ENCODE measurements at places on chromosomes 1 and 21. TPM values are rescaled to one million over a fixed set of nuclear protein-coding genes. Genes with fewer than 3 reads are reported as not detected.

Gene AADACL4
- total RNA-seq = 0.21 TPM

Gene FCRL1
- total RNA-seq = not detected

- ATAC-seq = no peak
Observed at GRCh38 chr1:235077571-235078479, 50.8 kb downstream of the TOMM20 start.

Gene CHIA
- not detected for total RNA-seq

- ATAC-seq = no peak
Observed at GRCh38 chr1:56180520-56181190, 398.7 kb downstream of the PLPP3 start.

Gene MIXL1
- 0.36 TPM for total RNA-seq

DNA sequence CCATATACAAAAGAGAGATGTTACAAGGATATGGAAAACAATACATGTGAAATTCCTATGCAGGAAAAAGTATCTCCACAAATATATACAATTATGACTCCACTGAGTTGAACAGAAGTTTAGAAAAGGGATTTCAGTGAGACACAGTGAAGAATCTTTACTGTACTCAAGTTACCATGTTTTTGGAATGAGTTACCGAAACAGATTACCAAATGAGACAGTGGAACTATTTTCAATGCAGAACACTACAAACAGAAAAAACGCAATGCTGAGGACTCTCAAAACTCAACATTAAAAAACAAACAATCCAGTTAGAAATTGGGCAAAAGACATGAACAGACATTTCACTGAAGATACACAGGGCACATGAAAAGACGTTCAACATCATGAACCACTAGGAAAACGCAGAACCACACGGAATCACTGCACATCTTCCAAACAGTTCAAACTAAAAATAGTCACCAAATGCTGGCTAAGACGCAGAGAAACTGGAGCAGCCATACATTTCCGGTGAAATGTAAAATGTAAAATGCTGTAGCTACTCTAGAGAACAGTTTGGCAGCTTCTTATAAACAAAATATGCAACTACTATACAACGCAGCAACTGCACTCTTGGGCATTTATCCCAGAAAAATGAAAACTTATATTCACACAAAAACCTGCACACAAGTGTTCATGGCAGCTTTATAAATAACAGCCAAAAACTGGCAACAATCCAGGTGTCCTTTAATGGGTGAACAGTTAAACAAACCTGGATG is 118.7 kb downstream of the UBR4 start:
- ATAC-seq = no peak

DNA sequence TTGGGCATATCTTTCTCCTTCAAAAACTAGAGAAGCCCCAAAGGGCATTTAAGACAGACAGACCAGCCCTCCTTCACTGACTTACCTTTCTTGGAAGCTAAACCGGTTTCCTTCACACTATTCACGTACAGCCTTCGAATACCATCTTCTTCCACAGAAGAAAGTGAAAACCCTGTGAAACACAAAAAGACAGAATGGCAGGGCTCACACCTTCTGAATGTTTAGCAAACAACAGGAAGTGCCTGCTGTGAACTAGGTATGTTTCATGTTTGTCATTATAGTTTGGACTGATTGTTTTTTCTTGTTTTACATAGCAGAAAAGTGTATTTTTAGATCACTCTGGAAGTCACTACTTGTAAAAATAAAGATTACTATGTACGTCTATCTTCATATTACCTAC is 148.6 kb upstream of the KRTAP19-8 start:
- no peak for ATAC-seq

DNA sequence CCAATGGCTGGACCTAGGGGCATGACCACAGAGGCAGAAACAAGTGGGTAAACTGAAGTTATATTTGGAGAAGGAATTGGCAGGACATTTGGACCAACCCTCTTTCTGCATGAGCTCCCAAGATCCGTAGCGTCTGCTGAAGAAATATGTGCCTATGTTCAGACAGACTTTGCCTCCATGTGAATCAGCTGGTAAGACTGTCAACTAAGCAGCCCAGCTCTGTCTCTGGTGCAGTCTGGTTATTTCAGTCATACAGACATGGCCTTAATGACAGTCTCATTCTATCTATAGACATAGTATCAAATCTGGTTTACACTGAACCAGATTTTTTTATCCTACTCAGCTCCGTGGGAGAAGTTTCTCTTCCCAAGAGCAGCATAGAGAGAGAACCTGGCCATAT is 63.1 kb upstream of the PBX1 start:
- ATAC-seq = no peak

- no peak for ATAC-seq
Observed at GRCh38 chr1:36377791-36378492, 7.8 kb downstream of the STK40 start.

Gene AMY2B
- 26.8 TPM for total RNA-seq

Gene MECR
- total RNA-seq = 29.6 TPM

- ATAC-seq = no peak
Observed at GRCh38 chr21:32468681-32469111, 56.2 kb downstream of the EVA1C start.

DNA sequence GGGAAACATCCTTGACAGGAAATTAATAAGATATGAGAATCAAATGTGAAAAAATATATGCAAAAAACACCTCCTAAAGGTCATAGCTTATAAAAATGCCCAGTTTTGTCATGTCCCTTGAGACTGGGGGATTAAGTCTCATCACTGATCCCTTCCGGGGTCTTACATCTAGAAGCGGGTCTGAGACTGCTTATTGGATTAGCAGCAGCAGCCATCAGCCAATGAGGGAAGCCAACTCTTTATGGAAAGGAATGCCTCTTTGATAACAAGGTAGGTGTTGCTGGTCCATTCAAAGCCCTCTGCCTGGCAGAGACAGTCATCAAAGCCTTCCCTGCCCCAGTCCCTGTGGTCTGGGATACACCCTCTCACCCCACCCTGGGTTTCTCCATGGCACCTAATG is 3.9 kb upstream of the CACNA1S start:
- no peak for ATAC-seq

- ATAC-seq = no peak
Observed at GRCh38 chr1:80846966-80847365, 953.8 kb upstream of the ADGRL2 start.

- no peak for ATAC-seq
Observed at GRCh38 chr1:211603191-211603701, 24.3 kb upstream of the SLC30A1 start.

DNA sequence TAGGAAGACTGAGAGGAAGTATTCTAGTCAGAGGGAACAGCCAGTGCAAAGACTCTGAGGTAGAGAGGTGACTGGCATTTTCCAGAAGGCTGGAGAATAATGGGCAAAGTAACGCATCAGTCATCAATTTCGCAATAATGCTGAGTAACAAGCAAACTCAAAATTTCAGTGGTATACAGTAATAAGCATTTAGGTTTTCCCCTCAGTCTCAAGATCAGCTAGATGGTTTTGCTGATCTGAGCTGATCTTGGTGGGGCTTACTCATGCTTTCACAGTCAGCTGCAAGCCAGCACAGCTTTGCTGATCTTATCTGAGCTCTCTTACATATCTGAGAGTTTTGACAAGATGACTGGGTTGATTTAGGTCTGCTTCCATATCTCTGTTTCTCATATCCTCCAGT is 108.7 kb downstream of the TSEN15 start:
- peak; percentile 15 for ATAC-seq

- ATAC-seq = no peak
Observed at GRCh38 chr1:111959436-111959835, 30.0 kb downstream of the KCND3 start.

- no peak for ATAC-seq
Observed at GRCh38 chr1:232704256-232704655, 74.3 kb upstream of the SIPA1L2 start.

DNA sequence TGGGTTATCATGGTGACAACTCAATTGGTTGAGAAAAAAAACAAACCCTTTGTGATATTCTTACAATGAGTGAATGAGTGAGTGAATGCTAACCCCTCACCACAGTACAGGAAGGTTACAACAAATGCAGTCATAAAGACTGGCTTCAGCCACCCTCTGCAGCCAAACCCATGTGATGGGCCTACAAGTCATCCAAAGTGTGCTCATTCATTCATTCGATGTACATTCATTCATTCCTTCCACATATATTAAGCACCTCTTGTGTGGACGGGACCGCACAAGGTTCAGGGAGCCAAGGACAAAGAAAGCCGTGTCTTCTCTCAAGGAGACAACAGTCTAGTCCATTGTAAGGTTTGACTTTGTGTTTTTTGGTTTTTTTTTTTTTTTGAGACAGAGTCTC is 49.4 kb downstream of the WDR4 start:
- ATAC-seq = no peak

GRCh38 chr1:184002071-184002470 is 35.5 kb downstream of the COLGALT2 start:
- ATAC-seq = peak; percentile 96

- no peak for ATAC-seq
Observed at GRCh38 chr1:20035114-20035513, 34.9 kb upstream of the PLA2G5 start.

DNA sequence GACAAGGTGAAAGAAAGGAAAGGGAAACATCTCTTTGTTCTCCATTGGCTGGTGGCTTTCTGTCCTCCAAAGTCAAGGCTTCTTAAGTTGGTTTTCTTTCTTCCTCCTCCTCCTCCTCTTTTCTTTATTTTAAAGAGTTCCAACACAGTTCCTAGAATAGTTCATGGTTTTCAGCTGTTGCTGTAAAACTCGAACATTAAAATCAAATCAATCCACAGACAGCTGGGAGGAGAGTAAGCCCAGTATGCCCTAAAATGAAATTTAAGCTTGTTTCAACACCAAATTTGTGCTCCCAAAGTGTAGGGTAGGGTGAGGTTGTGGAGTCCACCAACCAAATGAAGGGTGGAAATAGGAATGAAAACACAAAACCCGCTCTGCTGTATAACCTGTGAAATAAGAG is 10.5 kb upstream of the CPLANE2 start:
- no peak for ATAC-seq

GRCh38 chr1:155010211-155010918 is 7.8 kb downstream of the ZBTB7B start:
- ATAC-seq = no peak

DNA sequence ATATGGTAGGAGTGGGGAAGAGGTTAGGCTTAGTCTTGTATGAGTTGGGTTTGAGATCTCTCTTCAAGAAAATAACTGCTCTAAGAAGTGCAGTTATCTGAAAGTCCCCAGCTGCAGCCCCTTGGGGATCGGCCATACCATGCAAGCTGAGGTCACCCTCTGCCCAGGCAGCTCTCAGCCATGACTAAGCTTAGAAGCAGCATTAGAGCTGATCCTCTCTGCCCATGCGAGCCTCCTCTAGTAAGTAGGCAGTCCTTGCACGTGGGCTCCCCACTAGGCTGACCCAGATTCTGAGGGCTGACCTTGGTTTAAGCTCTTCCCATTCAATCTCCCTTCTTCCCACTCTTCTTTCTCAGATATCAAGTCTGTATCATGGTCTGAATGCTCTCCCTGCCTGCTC is 121.0 kb upstream of the UBE2U start:
- no peak for ATAC-seq

DNA sequence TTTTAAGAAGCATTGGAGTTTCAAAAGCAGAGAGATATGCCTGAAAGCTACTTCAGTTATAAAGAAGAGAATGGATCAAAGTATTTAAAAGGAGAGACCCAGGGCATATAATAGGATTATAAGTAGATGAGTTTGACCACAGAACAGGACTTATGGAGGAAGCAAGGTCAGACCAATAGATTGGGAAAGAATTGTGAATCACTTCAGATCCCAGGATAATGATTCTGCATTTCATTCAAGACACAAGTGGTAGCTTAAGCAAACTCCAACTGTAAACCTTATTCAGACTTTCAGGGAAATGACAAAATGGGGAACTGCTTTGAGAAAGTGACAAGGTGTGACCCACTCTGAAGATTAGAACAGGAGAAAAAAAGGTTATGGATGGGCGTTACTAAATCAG is 18.9 kb upstream of the OR10J5 start:
- ATAC-seq = no peak

DNA sequence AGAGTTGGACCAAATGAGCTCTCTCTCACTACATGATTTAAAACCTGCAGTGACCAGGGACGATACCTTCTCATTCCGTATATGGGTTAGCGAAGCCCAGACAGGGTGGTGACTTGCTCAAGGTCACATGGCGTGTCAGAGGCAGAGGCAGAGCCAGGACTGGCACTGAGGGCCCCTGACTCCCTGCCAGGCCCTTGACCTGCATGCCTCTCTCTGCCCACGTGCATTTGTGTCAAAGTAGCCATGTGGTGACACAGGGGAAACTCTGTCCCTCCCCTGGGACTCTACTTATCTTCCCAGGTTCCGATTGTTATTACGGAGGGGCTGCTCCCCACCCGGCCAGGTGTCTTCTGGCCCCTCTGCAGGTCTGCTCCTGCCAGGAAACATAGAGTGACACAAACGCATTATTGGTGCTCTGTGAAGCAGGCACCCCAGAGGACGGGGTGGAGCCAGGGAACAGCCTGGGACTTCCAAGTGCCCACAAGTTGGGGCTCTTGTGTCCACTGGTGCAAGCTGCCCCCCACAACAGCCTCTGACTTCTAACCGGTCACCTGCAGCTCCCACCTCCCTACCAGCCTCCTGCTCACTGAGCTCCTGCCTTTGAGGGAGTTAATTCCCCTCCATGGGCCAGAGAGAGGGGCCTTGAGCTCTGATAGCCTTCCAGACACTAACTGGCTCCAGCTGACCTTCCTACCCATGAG is 7.3 kb upstream of the TINAGL1 start:
- no peak for ATAC-seq

Gene TRIM46
- 17.6 TPM for total RNA-seq

- peak; percentile 64 for ATAC-seq
Observed at GRCh38 chr21:16534408-16535101, 804.8 kb downstream of the USP25 start.

- ATAC-seq = no peak
Observed at GRCh38 chr1:244097523-244098405, 46.7 kb downstream of the ZBTB18 start.

Gene BRDT
- total RNA-seq = 0.50 TPM

GRCh38 chr21:34623516-34623915 is 8.6 kb upstream of the RCAN1 start:
- no peak for ATAC-seq

DNA sequence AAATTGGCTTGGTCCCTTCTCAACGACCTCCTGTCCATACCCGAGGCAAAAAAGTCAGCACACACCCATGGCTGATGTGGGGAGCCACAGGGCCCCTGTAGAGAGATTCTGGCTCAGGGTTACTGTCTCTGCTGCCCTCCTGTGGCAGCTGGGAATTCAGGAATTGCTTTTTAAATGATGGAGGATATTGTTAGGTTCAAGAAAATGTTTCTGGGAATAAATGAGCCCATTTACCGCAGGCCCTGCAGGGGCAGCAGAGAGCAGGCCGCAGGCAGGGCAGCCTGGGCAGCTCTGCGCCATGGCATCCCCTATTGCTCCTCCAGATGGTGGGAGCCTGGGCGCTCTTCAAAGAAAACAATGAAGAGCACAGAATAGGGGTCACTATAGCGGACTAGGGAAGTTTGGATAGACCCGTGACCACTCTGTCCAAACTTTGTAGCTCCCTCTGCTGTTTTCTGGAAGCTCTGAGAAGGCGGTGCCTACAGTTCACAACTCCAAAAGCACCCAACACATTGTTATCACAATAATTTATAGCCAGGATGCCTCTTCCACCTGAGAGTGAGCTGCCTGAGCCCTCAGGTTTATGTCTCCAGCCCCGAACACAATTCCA is 201.1 kb downstream of the BACH1 start:
- ATAC-seq = peak; percentile 82

Measured in motor neuron (in vitro differentiated cells).